ENCODE measurements at places on chromosomes 7 and 10.

DNA sequence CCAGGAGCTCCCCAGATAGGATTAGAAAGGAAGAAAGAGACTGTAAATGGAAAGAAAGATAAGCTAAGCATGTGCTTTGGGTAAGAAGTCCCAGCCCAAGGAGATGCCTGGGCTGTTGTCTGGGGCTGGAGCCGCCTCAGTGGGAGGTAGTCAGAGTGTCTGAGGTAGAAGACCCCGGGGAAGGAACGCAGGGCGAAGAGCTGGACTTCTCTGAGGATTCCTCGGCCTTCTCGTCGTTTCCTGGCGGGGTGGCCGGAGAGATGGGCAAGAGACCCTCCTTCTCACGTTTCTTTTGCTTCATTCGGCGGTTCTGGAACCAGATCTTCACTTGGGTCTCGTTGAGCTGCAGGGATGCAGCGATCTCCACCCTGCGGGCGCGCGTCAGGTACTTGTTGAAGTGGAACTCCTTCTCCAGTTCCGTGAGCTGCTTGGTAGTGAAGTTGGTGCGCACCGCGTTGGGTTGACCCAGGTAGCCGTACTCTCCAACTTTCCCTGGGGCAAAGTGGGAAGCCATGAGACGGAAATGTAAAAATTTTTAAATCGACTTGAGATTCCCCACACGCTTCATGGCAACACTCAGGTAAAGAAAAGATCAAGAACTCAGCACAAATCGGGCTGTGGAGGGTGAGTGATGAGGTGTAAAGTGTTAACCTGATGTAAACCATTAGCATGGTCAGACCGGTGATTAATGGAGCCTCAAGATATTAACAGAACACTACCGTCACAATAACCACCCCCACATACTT, 1.3 kb downstream of the HOXA1 start:
- DNase-seq: no peak

DNA sequence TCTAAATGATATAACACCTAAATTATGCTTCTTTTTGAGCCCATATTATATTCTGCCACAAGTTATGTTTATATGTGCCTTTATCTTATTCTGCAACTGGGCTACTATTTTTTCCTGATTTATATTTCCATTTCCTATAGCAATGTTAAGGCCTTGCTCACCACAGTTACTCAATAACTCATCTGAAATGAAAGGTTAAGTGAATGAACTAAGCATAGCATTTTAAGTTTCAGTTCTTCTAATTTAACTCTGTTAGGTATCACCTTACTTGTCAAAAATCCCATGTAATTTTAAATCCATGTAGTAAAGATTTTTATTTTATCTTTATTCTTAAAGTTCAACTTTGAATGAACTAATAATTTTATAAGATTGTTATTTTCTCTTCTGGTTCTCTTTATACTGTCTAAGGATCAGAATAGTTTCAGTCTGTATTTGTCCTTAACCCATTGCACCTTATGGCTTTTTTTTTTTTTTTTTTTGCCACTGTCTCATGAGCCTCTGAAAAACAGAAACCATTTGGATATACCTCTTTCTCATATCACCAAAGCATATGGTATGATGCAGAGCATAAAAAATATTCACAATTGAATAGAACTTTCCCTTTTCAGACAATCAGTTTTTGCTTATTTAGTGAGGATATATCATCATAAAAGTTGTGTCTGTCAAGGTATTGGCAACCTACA, 301.8 kb upstream of the ZWINT start:
- no peak for DNase-seq

DNA sequence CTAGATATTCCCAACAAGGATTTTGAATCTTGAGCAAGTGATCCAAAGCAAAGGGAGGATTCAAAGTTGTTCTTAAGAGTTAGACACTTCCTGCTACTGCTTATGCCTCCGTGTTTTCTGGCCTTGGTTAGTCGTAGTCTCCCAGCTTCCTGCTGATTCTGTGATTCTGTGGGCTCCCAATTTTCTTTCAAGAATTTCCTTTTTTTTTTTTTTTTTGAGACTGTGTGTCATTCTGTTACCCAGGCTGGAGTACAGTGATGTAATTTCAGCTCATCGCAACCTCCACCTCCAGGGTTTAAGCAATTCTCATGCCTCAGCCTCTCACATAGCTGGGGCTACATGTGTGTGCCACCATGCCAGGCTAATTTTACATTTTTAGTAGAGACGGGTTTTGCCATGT, 4.4 kb upstream of the ITGB8 start:
- no peak for DNase-seq

DNA sequence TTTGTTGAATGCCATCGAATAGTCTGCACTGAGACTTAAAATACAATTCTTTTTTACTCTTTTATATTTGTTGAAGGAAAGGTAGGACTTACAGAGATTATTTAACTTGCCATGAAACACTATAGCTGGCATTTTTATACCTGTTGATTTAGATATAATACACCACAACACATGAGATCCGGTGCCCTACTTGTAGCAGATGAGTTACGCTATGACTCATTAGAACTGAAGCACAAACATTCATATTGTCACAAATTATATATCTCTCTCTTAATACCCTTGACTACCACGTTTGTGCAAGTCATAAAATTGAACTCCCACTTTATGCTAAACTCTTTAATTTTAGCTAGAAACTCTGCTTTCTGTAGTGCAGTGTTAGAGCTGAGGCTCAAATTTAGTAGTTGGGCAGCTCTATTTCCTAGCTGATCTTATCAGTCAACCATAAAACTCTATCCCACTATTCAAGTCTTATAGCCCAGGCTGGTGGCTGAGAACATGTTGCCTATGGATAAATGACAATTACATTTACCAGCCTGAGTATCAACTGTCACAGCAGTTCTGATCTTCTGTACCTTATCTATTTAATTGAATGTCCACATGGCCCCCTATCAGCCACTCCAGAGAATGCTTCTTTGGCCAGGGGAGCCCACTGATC, 137.4 kb upstream of the SEMA3D start:
- DNase-seq: no peak

DNA sequence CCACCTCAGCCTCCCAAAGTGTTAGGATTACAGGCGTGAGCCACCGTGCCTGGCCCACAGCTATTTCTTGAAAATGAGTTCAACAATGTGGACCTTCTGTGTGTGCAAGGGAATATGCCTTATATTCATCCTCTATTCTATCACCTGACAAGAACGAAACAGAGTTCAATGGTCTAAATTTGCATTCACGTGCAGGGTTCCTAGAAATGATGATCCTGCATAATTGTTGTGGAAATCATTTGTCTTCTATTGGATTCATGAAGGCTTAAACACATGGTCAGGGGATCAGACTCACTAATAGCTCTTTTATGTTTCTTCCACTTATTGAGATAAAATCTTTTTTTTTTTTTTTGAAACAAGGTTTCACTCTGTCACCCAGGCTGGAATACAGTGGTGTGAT, 23.7 kb downstream of the PAPSS2 start:
- DNase-seq: no peak

- DNase-seq: no peak
Measured at GRCh38 chr10:86592413-86592812, 61.9 kb upstream of the OPN4 start.

GRCh38 chr10:117783698-117784395, 241.3 kb downstream of the EMX2 start:
- no peak for DNase-seq

DNA sequence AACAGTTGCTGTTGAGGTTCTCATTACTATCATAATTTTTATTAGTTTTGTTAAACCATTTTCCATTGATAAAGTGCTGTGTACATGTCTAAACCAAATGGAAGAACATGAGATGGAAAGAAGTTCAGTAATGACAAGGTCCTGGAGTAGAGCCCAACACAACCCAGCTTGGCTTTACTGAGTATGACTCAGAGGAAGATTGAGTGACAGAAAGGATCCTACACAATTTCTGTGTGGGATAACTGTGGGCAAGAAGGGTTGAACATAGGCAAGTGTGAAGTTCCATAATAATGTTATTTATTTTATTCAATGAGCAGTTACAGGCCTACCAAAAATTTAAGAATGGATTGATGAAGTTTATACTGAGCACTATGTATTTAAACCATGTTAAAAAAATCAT, 15.9 kb downstream of the PRKG1 start:
- no peak for DNase-seq

DNA sequence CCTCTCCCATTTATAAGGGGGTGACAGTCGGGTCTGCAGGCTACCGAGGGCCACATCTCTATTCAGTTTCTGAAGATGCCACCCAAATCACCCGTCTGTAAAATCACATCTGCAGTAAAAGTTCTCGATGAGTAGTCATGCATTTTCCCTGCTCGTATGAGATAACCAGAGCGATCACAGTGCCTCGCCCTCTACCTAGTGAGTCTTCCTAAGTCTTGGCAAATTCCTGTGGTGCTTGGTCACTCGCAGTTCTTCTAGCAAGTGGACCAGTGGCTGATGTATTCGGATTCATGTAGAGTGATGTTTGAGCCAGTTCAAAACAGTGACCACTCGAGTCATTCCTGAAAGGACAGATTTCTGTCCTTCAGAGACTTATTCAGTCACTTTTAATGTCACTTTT, 44.9 kb downstream of the INSYN2A start:
- no peak for DNase-seq

DNA sequence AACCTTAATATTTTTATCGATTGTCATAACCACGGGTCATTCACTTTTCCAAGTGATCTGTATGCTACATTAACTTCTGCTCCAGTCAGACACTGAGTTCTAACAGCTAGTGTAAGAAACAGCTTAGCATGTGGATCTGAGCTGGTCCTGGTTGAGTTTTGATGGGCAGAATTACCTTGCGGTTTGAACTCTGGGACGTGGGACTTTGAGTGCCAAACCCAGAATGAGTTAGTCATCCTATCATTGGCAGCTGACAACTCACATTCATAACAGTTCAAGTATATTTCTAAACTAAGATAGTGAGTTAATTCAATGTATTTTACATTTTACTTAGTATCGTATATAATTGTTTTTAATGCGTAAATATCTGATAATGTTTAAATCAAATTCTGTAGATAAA, 43.2 kb downstream of the C7orf33 start:
- no peak for DNase-seq

DNA sequence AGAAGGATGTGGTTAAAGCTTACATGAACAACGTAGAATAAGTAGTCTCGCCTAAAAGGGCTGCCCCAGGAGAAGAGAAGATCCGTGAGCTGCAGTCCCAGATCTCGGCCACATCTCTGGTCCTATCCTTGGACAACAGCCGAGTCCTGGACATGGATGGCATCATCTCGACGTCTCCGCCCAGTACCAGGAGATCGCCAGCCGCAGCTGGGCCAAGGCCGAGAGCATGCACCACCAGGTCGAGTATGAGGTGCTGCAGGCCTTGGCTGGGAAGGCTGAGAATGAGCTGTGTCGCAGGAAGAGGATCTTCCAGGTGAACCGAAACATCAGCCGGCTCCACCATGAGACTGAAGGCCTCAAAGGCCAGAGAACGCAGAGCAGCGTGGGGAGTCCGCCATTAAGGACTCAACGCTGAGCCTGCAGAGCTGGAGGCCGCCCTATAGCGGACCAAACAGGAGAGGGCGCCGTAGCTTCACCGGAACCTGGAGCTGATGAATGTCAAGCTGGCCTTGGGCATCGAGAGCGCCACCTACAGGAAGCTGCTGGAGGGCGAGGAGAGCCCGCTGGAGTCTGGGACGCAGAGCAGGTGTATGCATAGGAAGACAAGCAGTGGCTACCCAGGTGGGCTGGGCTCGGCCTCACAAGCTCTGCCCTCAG, 22.2 kb downstream of the LIPK start:
- DNase-seq: no peak

- no peak for DNase-seq
Measured at GRCh38 chr7:49320083-49320482, 395.7 kb downstream of the CDC14C start.

DNA sequence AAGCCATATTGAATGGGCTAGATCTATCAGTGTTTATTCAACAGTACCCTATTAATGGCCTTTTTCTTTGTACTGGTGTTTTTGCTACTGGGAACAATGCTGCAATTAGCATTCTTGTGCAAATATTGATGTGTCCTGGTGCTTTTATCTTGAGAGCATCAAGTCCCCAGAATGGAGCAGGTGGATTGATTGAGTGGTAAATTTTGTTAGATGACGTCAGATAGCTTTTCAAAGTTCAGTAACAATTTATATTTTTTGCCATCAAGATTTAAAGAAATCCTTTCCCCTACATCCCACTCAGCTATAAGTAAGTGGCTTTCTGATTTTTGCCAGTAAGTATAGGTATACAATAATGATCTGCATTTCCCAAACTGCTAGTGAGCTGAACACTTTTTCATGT, 63.4 kb upstream of the SYPL1 start:
- DNase-seq: no peak

GRCh38 chr10:78973901-78974616, 94.7 kb upstream of the ZMIZ1 start:
- DNase-seq: no peak

GRCh38 chr10:23095966-23096801, 805 bp downstream of the MSRB2 start:
- no peak for DNase-seq

DNA sequence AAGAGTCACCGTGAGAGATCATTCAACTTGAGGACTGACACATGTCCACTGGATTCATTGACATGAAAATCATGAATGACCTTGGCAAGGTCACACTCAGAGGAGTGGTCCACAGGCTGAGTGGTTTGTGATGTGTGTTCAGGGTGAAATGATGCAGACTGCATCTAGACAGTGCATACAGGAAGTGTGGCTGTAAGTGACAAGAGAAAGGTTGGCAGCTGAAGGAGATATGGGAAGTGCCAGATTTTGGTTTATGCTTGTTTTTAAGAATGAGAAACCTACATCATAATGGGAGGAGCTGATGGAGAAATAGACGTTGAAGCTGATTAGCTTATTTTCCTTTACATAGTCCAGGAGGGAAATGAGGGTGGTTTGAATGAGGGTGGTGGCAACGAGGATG, 64.8 kb upstream of the VIPR2 start:
- DNase-seq: no peak

GRCh38 chr10:125792342-125793300, 17.0 kb upstream of the MMP21 start:
- DNase-seq: no peak

- DNase-seq: no peak
Measured at GRCh38 chr7:39271402-39271801, 293.7 kb downstream of the POU6F2 start.

- no peak for DNase-seq
Measured at GRCh38 chr7:38222481-38223096, 44.5 kb downstream of the STARD3NL start.

- no peak for DNase-seq
Measured at GRCh38 chr10:130045091-130045652, 65.5 kb downstream of the C10orf143 start.

DNA sequence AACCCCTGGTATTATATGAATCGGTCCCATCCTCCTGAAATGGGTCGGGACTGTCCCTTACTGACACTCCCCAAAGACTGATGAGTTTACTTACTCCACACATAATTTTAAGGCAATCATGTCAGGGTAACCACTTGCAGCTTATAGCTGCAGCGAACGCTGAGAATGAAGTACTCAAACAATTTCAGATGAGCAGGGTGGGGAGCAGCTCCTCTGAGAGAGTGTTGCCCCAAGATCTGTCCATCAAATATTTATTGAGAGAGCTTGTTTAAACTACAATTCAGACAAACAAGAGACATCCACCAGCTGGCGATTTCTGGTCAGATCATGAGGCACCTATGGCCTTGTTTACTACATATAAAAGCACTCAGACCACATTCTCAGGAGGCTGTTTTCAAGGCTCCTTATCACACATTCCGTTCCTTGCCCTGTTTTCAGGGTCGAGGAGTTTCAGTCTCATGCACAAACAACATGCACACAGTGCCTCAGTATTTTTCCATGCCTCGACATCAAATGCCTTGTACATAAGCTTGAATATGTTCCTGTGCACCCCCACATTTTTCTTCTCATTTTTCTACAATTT, 80.1 kb downstream of the THSD7A start:
- DNase-seq: no peak
